Stimulated activated CD4-positive, alpha-beta T cell treated with anti-CD3 and anti-CD28 coated beads, Interleukin-12 subunit alpha, Interleukin-12 subunit beta, amount 100 ng/mL, for 48 hours (primary cell): ENCODE measurements at places on chromosomes 3 and 15.

- DNase-seq: no peak
These were observed 117.4 kb downstream of the LPP start for GRCh38 chr3:188271226-188271914.

DNA sequence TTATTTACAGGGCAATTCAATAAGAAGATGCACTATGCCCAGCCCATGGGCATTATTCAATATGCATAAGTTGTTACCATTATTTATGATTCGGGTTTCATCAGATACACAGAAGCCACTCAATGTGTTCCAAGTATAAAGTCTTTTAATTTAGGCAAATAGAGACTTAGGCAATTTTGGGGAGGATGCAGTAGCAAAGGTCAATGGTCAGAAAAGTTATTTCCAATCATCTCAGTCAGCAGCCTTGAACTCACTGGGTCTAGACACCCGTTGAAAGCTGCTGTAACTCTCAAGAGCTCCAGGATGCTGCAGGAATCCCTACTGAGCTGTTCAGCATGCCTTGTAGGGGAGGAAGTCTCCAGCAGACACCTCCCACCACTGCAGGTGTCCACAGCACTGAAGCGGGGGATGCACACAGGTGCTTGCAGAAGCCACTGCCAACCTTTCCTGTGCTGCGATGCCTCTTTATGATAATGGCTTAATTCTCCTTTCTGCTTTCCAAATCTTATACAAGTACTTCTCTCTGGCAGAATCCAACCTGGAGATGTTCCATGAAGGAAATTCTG lies 155.0 kb upstream of the SUCLG2 start:
- DNase-seq: no peak

DNA sequence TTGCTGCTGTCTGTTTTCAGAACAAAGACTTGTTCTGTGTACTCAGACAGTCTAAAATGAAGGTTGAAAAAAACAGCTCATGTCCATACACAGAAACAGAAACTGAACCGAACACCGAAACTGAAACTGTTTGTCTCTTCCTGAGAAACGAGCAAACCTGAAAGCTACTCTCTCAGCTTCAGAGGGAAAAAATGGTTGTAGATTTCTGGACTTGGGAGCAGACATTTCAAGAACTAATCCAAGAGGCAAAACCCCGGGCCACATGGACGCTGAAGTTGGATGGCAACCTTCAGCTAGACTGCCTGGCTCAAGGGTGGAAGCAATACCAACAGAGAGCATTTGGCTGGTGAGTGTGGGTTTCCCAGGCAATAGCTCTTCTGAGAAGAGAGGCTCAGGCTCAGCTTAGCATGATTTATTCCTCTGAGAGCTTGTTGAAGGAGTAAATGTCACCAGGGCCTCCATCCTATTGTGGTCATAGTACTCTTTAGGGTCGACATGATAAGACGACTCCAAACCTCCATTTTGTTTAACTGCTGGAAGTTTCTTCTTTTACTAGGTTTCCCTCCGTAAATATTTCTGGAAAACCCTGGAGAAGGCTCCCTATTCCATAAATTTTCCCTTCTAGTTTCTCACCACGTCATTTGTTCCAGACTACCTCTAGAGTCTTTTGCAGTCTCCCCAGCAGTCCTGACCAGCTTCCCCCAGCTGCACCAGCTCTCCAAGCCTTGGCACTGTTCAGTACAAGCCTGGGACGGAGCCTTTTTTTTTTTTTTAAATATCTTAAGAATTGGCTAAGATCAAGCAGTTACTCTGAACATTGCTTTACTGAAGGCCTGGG lies at the start of gene RTP4:
TSS of gene RTP4 (plus strand) at position 135 of the 838 bp plus-strand sequence. CDS start at position 192, 57 bp downstream.
- no peak for DNase-seq

DNA sequence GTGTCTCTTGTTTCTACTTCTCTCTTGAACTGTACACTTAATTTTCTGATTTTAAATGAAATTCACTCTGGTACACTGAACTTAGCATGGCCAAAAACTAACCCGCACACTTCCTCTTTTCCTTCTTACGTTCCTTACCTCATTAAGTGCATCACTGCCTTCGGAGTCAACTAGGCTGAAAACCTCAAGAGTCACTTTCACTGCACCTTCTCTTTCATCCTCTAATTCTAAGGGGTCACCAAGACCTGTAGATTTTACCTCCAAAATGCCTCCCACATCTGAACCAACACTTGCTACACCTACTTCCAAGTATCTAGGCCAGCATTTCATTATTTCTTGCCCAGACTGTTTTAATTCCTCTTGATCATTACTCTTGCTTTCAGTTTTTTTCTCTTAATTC lies 6.6 kb downstream of the CBLB start:
- DNase-seq: no peak

DNA sequence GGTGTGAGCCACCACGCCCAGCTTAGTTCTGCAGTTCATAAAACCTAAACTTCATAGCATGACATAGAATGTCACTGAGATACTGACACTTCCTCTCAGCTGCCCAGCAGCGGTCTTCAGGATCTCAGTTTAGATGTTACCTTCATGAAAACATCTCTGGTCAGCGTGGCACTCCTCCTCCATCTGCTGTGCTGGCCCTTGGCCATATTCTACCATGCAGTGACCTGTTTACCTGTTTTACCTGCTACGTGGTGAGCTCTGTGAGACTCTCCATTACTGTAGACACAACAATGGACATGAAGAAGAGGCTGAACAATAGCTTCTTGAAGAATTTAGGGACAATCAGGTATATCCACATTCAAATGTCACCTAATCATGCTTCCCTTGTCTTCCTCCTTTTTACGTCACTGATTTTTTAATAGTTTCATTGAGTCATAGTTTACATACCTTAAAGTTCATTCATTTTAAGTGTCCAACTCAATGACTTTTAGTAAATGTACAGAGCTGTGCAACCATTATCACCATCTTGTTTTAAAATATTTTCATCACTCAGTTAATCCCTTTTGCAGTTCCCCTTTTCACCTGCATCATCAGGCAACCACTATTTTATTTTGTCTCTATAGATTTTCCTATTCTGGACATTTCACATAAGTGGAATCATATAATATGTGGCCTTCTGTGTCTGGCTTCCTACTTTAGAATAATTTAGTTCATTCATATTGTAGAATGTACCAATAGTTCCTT lies 32.2 kb upstream of the PTPN23 start:
- DNase-seq: no peak

- DNase-seq: no peak
These were observed 475 bp downstream of the EIF4E3 start for GRCh38 chr3:71724584-71725270.

GRCh38 chr3:7999384-7999783 lies 502.2 kb upstream of the LMCD1 start:
- no peak for DNase-seq

DNA sequence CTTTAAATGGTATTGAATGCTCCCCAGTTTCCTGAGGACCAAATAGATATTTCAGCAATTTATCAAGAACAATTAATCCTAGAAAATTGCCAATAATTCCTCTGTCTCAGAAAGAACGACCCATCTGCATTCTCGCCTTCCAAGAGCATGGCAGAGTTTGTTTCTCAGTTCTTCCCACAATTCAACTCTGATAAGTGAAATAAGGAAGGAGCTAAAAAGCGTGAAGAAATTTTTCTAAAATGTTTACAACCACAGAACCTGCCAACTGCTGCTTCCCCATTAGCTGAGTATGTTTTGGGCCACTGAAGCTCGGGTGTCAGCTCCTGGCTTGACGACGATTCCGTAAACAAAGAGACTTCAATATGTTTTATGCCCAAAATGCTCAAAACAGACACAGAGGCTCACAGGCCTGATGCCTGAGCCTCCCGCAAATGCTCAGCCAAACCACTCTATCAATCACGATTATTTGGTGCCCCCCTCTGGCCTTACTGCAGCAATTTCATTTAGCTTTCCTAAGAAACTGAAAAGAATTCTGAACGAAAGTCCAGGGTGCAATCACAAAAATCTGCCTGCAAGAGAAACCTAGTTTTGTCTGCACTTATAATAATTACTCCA lies 259.2 kb upstream of the CCDC54 start:
- DNase-seq: no peak

DNA sequence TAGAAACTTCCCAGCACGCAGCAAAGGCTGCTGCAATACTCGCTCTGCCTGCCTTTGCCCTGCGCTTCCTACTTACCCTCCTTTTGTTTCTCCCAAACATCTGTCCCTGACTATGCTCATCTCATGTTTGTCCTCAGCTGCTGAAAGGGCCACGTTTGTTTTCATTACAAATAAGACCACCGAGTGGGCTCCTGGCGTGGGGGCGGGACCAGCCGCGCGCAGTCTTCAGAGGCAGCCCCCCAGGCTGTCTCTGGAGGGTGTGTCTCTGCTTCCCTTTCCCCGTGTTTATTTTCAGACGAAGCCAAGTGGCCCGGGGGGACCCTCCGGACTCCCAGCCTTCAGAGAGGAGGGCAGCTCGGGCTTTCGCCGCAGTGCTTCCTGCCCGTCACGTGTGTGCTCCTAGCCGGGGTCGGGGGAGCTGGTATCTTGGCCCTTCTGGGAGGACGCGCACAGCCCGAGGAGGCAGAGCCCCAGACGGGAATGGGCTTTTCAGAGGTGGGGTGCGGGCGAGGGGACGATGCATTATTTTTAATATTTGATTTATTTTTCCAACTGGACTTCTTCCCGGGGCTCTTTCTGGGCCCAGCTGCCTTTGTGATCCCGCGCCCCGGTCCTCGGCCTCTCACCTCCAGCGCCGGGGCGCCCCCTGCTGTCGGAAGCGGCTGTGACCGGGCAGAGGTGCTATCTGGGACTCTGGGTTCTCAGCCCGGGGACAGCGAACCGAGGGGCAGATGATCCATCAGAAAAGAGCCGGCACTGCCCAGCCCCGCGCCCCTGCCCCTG lies 70.0 kb upstream of the CGNL1 start:
- DNase-seq: peak; percentile 84

GRCh38 chr3:126858887-126859286 lies 124.0 kb upstream of the PLXNA1 start:
- DNase-seq: no peak

DNA sequence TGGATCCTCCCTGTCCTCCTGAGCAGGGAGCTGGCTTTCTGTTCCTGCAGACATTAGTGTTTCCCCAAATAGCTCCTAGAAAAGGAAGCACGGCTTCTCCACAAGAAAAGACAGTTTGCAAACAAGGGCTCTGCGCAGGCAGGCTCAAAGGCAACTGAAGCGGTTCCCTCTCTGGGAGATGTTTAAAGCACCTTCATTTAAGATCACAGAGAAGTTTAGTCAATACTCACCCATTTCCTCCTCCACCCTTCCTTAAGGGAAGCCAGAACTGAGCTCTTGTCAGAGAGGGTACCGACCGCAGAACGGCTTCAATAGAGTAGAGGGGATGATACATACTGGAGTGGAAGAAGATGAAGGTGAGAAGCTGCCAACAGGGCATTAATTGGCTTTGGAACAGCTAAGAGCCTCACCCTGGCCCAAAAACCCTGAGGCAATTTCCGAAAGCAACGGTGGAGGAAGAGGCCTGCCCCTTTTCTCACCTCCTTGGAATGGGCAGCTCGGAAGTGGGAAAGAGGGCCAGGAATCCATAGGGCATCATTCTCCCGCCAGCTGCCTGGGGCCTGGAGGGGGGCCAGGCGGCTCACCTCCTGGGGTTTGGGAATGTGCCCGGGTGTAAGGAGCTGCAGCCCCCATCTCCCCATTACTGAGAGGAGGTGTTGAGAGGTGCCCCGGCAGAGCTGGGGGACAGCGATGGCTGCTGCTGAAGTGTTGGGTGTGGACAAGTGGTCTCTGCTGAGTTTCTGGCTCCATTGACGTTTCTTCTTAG lies 4.8 kb upstream of the EPHB3 start:
- no peak for DNase-seq

DNA sequence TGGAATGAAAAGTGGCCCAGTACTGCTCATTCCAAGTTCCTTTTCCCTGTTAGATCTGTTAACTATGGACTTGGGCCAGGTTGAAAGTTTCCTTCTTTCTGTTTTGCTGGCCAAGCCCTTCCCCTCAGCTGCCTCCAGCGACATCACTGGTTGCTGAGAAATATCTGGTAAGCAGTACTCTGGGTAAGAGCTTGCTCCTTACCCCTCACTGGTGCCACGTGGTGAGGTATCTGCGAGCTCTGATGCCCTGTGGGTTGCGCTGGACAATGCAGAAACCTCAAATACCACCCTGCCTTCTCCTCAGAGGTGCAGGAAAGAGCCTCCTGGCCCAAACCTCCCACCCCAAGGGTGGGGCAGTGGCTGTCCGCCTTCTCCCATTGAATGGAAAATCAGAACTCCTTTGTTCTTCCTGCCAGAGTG lies 42.9 kb upstream of the APH1B start:
- DNase-seq: no peak

GRCh38 chr3:186283651-186284348 lies 78.2 kb downstream of the DGKG start:
- no peak for DNase-seq

DNA sequence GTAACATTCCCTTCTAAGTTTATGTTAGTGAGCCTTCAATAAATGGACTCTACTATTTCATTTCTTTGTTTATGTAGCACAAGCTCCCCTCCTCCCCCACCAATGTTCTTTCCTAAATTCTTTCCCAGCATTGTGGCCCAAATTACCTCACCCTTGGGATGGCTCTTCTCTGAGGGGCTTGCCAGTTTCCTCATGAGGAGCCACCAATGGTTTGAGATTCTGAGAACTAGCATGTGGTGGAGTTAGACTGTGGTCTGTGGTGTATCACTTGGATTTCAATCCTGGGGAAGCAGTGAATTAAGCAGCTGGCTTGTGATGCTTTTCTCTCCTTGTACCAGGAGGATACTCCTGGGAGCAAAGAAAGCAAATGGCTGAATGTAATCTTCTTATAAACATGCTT lies 50.0 kb upstream of the NPHP3 start:
- no peak for DNase-seq

DNA sequence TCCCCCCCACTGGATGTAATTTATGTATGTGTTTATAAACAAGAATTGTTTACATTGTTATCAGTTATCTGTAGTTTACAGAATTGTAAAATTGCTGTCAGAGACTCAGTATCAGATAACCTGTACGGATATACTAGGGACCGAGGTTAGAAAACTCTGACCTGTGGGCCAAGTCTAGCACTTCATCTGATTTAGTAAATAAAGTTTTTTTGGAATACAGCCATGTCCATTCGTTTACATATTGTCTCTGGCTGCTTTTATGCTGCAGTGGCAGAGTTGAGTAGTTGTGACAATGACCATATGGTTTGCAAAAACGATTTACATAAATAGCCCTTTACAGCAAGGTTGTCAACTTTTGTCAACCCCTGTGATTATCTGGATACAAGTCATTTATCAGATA lies 52.6 kb downstream of the LRRC28 start:
- no peak for DNase-seq

DNA sequence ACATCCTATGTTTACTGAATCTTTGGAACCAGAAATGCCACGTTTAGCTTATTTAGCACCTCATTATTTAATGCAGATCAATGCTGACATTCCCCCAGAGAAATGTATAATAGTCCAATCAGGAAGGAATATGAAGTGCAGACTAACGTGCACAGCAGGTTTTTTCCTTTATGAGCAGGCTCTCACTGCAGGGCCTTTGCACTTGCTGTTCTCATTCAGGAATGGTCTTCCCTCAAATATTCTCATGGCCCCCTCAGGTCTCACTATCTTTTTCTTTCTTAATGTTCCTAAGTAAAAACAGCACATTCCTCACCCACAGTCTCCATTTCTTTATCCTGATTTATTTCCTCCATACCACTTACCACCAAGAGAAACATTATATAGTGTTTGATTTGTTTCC lies 174.6 kb downstream of the FOXP1 start:
- no peak for DNase-seq

- DNase-seq: no peak
These were observed 108.8 kb upstream of the PTPRG start for GRCh38 chr3:61452535-61453090.
